RPMI7951 (cell line): ENCODE measurements at places on chromosomes 11 and 22. TPM values are rescaled to one million over a fixed set of nuclear protein-coding genes. Genes with fewer than 3 reads are reported as not detected.

USH1C gene
- total RNA-seq, result not detected in 2 replicates

- DNase-seq, result no peak
Measured at GRCh38 chr11:13931356-13931755, 31.2 kb upstream of the SPON1 start.

GRCh38 chr22:31141551-31141950 lies 1.2 kb upstream of the PLA2G3 start:
- no peak for DNase-seq

DNA sequence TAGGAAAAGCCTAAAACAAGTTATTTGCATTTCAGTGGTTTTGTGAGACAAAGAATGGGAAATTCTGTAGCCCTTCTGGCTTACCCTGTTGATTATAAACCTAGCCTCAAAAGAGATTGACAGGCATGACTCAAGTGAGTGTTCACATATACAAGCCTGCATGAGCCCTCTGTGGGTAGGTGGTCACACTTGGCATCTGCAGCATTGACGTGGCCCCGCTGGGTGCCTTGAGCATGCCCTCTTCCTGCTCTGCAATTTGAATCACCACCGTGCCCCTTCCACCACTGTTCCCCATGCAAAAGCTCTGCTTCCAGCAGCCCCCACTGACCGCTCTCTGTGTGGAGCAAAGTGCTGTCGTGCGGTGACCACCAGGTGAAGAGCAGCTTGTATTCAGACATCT lies 21.0 kb upstream of the ADSL start:
- no peak for DNase-seq

- peak; percentile 49 for DNase-seq
Measured at GRCh38 chr11:7892059-7892699, 38.9 kb downstream of the OR10A6 start.

DNA sequence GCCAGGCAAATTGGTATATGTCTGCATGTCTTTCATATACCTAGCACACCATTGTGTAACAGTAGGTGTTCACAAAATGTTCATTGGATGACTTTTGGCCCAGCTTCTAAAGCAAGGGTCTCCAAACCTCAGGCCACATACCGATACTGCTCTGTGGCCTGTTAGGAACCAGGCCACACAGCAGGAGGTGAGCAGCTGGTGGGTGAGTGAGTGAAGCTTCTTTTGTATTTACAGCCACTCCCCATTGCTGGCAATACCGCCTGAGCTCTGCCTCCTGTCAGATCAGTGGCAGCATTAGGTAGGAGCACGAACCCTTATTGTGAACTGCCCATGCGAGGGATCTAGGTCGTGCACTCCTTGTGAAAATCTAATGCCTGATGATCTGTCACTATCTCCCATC lies 836.6 kb downstream of the NTM start:
- DNase-seq, result no peak

- DNase-seq, result peak; percentile 40
Measured at GRCh38 chr11:66172146-66172545, 96.3 kb upstream of the RAB1B start.

CABP7 gene
- total RNA-seq, result not detected in 2 replicates

GRCh38 chr11:108727665-108728064 lies 62.8 kb downstream of the DDX10 start:
- DNase-seq, result no peak

DNA sequence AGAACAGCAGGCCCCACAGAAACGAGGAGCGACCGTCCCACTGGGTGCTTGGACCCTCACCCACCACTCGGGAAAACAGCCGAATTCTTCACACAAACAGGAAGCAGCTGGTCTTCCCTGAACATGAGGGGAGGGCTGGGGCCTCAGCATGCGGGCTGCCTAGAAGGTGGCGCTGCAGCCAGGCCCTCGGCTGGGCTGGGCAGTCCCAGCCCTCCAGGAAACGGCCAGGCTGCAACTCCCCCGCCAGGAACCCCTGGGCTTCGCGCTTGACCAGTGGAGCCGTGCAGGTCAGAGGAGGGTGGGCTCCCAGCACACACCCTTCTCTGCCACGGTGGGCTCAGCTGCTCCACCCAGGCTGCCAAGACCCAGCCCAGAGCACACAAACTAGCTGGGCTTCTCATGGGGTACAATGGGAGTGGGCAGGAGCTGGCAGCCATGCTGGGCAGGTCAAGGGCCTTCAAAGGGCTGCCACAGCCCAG lies 29.6 kb downstream of the IGF2 start:
- no peak for DNase-seq

- DNase-seq, result no peak
Measured at GRCh38 chr11:119085437-119085847, 761 bp downstream of the HMBS start.

CCT8L2 gene
- not detected in 2 replicates for total RNA-seq

DNA sequence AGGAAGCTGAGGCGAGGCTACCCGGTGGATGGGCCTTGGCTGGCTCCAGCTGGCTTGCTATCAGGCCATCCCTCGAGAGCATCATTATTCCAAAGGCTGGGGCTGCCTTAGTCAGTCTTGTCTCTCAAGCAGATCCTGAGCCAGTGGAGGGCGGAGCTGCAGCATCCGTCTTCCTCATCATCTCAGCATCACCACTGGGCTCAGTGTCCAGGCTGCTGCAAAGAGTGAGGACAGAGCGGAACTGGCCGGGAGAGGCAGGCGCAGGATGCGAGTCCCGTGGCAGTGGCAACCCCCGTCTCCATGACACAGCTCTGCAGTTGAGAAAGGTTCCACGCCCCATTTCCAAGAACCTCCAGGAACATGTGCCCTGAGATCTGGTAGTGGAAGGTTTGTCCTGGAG lies 4.4 kb downstream of the TP53I11 start:
- no peak for DNase-seq

MPZL2 gene
- 0.72 TPM in 1 of 2 replicates, not detected in the other for total RNA-seq

- no peak for DNase-seq
Measured at GRCh38 chr22:48822278-48823233, 1005.1 kb downstream of the BRD1 start.

LGALS12 gene
- total RNA-seq, result 0.12 TPM in 1 of 2 replicates, not detected in the other

- no peak for DNase-seq
Measured at GRCh38 chr11:70212227-70212811, 9.2 kb downstream of the FADD start.

CCDC73 gene
- 0.10 TPM in 1 of 2 replicates, not detected in the other for total RNA-seq

GDPD4 gene
- not detected in 2 replicates for total RNA-seq

- no peak for DNase-seq
Measured at GRCh38 chr11:44017443-44018126, 30.2 kb upstream of the ACCSL start.

DNA sequence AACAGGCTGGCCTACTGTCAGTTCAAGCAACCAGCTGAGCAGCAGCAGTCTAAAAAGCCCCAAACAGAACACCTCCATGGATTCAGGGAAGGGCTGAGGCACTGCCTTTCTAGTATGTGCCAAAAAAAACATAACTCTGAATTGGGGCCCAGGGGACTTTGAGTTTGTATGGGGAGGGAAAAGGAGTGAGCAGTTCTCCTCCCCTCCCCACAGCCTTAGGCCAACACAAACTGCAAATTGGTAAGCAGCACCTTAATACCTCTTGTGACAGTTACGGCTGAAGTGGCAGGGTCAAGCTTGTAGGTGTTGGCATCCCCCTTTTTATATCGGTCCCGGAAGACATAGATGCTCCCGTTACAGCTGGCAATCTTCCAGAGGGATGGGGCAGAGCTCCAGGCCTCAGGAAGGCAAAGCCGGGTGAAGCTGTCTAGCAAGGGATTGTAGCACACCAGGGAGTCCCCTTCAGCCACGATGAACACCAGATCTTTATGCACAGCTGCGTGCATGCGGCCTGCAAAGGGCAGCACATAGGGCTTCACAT lies 6.0 kb downstream of the KBTBD4 start:
- no peak for DNase-seq

GRCh38 chr22:49971232-49972162 lies 10.9 kb downstream of the PIM3 start:
- peak; percentile 66 for DNase-seq

- no peak for DNase-seq
Measured at GRCh38 chr11:67410369-67410831, 5.1 kb upstream of the CARNS1 start.

GRCh38 chr11:120229451-120230424 lies 10.2 kb upstream of the POU2F3 start:
- DNase-seq, result no peak

DNA sequence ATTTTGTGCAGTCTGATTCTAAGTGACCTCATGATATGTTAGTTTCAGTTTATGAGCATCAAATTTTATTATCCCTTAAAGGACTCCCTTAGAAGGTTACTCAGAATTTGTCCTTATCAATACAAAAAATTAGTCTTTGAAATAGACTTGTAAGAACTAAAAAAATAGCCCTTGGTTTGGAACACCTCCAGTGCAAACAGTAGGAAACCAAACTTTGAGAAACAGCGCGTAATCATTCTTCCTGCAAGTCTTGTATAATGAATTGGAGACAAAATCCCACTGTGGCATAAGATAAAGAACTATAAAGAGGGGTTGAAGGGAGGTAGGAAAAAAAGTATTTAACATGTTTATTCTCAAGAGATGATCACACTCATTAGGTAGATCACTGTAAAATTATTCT lies 10.8 kb upstream of the MSANTD4 start:
- DNase-seq, result no peak

DNA sequence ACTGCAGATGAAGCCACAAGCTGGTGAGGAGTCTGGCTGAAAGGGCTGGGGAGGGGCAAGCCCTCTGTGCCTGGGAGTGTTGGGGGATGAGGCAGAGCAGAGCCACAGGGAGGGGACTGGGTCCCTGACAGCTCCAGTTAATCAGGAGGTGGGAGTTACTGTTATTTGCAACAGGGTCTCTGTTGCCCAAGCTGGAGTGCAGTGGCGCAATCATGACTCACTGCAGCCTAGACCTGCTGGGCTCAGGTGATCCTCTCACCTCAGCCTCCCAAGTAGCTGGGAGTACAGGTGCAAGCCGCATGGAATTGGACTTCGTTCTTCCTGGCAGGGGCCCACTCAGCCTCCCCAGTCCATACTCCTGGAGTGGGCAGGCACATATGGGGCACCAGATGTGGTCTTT lies 7.7 kb downstream of the SCN2B start:
- no peak for DNase-seq

GRCh38 chr11:109597336-109597735 lies 175.3 kb downstream of the C11orf87 start:
- DNase-seq, result no peak
